Stimulated activated CD4-positive, alpha-beta T cell treated with anti-CD3 and anti-CD28 coated beads, Interleukin-15, amount 100 ng/mL, for 24 hours (primary cell): ENCODE measurements at places on chromosomes 4 and X.

- DNase-seq: no peak
These were observed 1.0 kb upstream of the PPP2R3B start for GRCh38 chrX:387729-388128.

GRCh38 chr4:99943904-99944437 is 2.4 kb downstream of the DNAJB14 start:
- no peak for DNase-seq

- no peak for DNase-seq
These were observed 1.4 kb downstream of the PDZD4 start for GRCh38 chrX:153828723-153829548.

GRCh38 chr4:54971474-54971950 is 153.9 kb downstream of the KDR start:
- no peak for DNase-seq
